ENCODE measurements at places on chromosomes 4 and X. TPM values are rescaled to one million over a fixed set of nuclear protein-coding genes. Genes with fewer than 3 reads are reported as not detected.
A peak's percentile ranks its signal among the peaks of the same experiment; 100 is the strongest.

Gene CENPC
- total RNA-seq, result 32.6 TPM

Gene MSX1
- total RNA-seq, result 0.12 TPM

Gene TRIM75
- not detected for total RNA-seq

Gene TRAPPC2
- total RNA-seq, result 16.1 TPM

Gene ADH7
- not detected for total RNA-seq

Gene TMSB15C
- total RNA-seq, result 2.7 TPM

Gene GRID2
- not detected for total RNA-seq

Gene TNMD
- total RNA-seq, result not detected

Gene MAGED2
- 52.8 TPM for total RNA-seq

Gene ENOPH1
- total RNA-seq, result 70.8 TPM

DNA sequence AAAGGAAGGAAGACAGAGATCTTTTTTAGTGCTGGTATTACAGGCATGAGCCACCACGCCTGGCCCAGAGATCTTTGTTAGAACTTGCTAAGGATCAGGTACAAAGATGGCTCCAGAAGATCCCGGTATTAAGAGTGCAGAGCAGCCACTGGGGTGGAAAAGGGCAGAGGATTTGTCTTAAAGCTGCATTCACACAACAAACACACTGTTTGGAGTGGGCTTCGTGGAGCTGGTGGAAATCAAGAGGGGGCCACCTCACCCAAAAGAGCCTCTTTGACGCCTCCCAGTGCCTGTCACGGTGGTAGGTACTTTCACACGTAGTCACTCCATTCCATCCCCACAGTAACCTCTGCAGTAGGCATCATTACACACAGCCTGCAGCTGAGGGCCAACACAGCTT is 13.3 kb downstream of the HELT start:
- no peak for DNase-seq

GRCh38 chr4:108531461-108531860 is 88.9 kb upstream of the RPL34 start:
- no peak for DNase-seq

- peak; percentile 46 for DNase-seq
Measured at GRCh38 chrX:9899640-9900111, 67.5 kb upstream of the CLDN34 start.

DNA sequence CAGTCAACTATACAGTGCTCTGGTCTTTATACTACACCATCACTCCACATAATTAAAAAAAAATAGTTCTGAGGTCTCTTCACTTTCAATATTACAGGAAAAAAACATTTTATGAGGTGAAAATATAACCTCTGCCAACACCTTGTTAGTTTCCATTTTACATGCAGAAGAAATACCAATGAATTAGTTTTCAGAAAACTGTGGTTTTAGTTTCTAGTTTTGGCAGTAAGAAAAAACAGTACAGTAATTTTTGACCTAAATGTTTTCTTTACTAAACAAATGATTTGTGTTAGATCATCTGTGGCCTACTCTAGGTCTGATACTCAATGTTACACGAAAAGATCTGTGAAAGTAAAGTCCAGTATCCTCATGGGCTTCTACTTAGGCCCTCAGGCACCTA is 10.0 kb downstream of the SULT1E1 start:
- no peak for DNase-seq

DNA sequence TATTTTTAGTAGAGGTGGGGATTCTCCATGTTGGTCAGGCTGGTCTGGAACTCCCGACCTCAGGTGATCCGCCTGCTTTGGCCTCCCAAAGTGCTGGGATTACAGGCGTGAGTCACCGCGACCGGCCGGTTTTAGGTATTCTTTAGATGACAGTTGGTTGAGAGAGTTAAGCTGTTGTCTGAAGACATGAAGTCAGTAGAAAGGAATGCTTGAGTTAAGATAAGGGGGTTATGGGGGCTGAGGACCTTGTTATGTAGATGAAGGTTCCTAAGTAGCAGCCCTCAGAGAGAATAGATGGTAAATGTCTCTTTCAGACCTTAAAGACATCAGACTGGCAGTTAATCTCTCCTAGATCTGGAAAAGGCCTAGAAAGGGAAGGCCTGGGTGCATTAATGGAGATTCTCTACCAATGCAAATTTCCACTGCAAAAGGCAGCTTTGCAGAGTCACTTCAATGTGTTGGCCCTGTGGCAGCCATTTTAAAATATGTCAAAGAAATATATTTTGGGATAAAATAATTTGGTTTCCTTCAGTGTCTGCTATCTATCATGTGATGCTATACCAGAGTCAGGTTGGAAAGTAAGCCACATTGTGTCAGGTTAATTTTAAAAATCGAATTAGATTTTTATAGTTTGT is 6.4 kb upstream of the ZNF674 start:
- no peak for DNase-seq

- DNase-seq, result no peak
Measured at GRCh38 chr4:154686838-154687237, 57.0 kb upstream of the LRAT start.

DNA sequence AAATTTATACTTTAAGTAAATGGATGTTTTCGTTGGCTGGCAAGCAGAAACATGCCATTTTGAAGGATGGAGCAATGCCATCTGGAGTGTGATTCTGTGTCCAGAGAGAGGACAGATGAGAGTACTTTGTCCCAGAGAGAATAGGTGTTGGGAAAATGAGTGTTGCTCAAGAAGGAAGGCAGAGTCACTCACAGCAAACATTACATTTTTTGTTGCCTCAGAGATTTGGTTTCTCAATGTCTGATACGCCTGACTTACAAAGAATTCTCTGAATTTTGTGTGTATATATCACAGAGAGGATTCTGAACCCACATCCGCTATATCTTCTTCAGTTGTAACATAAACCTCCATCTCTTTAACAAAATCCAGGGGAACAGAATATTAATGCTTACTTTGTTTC is 102.8 kb upstream of the PCDH18 start:
- no peak for DNase-seq

- DNase-seq, result no peak
Measured at GRCh38 chrX:147693511-147693910, 218.2 kb upstream of the FMR1 start.

GRCh38 chr4:27916452-27917184 is 1056.0 kb downstream of the STIM2 start:
- DNase-seq, result no peak

DNA sequence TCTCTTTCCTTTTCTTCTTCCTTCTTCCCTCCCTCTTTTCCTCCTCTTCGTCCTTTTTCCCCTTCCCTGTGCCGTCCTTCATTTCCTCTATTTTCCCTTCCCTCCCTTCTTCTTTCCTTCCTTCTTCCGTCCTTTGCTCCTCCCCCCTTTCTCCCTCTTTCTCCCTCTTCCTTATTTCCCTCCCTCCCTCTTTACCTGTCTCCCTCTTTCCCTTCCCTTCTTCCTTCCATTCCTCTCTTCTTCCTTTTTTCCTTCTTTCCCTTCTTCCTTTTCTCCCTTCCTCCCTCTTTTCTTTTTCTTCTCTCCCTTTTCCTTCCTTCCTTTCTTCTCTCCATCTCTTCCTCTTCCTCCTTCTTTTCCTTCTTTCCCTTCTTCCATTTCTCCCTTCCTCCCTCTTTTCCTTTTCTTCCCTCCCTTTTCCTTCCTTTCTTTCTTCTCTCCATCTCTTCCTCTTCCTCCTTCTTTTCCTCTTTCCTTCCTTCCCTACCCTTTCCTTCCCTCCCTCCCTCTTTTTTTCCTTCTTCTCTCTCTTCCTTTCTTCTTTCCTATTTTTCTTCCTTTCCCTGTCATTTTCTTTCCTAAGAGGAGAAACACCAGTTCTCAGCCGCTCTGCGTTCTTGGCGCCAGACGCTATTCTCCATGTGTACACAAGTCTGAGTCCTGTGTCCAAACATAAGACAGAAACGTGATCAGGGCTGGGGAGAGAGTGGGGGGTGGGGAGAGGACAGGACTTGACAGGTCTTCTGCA is 597.1 kb downstream of the MID1IP1 start:
- DNase-seq, result no peak

DNA sequence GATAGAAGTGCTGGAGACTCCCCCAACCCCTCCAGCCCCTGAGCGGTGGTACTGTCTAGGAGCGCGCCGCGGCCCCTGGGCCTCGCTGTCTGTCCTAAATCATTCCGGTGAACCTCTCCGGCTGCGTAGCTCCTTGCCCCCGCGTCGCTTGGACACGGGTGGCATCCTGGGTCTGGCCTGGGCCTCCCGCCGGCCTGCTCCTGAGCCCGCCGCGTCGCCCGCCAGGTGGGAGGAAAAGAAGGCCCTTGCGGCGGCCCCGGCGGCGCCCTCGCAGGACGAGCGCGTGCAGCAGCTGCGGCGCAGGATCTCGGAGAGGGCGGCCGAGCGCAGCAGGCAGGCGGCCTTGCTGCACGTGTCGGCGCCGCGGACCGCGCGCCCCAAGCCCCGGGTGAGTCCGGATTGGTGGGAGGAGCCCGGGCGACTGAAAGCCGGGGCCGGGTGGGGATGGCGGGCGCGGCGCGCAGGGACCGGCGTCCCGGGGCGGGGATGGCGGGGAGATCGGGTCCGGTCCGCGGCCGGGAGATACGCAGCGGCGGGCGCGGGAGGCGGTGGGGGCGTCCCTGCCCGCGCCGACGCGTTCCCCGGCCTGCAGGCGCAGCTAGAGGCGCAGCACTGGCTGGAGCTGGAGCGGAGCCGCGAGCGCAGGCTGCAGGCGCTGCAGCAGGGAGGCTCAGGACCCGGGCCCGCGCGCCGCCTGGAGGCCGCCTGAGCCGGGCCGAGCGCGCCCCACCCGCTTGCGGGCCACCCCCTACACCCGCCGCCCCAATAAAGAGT is 6.5 kb upstream of the RNF4 start:
- peak; percentile 67 for DNase-seq

DNA sequence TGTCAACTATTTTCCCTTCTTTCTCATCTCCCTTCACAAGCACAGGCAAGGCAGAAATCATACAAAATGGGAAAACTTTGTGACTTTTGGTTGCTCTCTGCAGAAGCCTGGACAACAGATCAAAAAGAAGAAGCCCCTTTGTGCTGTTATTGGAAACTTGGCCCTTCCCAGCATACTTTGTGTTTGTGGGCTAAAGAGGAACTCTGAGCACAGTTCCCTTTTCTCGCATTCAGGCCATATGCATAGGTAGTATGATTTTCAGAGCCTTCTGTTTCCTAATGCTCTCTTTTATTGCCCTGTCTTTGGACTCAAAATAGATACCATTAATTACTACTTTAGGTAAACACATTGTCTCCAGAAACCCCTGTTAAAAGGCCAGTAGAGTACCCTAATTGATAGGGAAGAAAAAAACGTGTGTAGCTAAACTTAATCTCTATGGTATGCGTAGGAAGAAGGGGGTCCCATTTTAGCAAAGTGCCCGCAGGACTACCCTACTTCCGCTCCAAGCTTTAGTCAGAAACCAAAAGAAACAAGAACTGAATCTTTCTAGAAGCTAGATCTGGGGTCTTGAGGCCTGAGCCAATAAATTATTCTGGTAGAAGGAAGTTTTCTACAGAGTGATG is 26.6 kb downstream of the VSIG4 start:
- DNase-seq, result no peak

DNA sequence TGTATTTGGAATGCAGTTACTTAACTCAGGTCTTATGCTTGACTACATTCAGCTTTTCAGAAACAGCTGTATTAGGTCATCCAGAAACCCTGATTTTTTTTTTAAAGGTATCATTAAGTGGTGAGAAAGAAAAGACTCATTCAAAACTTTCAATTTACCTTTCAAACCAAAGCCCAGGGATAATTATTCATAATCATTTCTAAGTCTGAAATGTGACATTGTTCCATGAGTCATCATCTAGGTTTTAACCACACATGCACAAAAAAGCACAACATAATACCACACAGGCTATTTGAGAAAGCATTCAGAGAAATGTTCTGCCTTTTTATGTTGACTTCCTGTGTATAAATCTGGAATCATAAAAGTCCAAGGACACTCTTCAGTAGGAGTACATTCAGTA is 288.2 kb downstream of the IL1RAPL2 start:
- no peak for DNase-seq

- DNase-seq, result no peak
Measured at GRCh38 chrX:153643431-153644351, 3.3 kb upstream of the DUSP9 start.

DNA sequence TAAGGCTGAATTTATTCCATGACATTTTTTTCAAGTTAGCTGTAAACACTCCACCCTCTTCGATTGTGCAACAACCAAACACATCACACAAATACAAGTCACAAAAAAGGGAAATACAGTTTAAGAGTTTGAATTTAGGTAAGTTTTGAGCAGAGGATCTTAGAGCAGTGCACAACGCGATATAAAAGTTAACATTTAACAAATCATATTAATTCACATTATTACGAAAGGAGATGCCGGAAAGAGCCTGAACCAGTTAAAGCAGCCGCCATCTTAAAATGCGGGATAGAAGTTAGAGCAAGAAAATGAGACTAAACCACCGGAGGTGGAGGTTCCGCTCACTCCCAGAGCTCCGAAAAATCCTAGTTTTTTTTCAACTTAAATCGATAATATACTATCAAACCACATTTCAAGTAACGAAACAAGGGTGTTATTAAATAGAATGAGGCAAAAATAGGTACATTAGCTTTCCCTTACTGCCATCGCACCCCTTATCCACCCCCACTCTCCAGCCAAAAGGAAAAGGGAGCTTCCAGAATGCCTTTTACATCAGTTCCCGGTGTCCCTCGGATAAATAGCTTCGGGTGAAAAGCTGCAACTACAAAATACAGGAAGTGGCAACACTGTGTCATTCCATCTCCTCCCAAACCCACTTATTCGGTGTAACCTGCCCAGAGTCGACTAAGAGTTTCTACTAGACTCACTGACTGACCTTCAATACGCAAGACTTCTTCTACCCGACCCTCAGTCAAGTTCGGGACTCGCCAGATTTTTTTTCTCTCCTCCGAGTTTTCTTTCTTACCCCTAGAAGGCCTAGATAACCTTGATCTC is 1.9 kb downstream of the UBE2D3 start:
- peak; percentile 65 for DNase-seq

DNA sequence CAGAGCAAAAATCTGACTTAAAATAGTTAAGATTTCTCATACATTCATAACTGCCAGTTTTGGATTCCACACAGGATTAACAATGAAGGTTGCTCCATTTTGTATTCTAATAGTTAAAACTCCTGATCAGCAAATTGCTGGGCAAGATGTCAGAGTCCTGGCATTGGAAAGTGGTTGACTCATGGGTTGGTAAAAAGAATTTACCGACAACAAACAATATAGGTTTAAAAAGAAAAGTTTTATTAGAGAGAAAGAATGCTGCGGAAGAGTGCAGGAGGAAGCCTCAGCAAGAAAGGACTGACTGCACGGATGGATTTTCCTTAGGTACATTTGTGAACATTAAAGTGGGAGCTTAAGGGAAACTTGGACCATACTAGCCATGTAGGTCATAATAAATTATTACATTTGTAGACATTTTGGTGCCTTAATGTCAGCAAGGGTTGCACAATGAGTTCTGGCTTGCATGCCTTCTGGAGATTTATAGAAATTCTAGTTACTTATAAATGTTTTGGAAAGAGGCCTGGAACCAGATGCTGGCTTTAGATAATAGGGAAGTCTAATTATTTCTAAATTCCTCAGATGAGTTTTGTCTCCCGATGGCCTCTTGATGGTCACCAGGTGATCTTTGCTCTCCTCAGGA is 25.4 kb upstream of the IL2 start:
- DNase-seq, result no peak

DNA sequence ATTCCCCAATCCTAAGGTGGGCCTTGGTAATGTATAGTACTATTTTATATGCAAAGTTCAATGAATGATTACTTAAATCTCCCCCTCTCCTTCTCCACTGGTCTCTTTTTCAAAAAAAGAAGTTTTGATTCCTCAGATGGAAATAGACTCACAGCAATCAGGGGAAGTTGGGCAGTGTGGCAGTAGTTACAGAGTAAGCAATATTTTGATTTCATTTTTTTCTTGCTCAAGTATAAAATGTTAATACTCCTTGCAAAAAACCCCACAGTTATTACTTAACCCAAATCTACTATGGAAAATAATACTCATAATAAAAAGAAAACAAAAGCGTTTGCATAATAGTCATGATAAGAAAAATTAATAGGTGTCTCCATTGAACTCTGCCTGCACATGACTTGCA is 56.9 kb upstream of the CXCL8 start:
- no peak for DNase-seq

Data from activated CD4-positive, alpha-beta memory T cell treated with anti-CD3 and anti-CD28 coated beads for 36 hours (primary cell).